ENCODE measurements at places on chromosomes 7 and 10. TPM values are rescaled to one million over a fixed set of nuclear protein-coding genes. Genes with fewer than 3 reads are reported as not detected.

- no peak for DNase-seq
Observed at GRCh38 chr10:117071286-117072050, 66.5 kb upstream of the SHTN1 start.

DNA sequence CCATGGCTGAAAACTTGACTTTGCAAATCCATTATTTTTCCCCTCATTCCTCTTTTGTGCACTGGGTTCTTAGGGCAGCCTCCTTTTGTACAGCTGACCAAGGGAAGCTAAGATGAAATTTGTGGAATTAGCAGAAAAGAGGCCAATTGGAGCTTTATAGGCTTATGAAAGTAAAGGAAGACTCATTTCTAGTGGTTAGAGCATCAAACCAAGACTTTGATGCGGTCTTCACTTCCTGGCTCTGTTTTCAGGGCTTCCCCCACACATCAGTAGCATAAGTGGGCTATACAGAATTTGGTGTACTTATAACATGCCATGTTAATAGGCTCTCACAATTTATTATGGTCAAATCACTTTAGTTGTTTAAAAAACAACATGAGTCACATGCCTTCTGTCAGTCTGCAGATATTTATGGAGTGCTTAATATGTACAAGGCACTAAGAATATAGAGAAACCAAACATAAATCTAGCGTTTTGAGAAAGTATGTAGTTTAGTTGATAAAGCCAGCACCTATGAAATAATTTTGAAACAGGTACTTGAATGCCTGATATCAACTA, 5.7 kb downstream of the AUTS2 start:
- no peak for DNase-seq

DNA sequence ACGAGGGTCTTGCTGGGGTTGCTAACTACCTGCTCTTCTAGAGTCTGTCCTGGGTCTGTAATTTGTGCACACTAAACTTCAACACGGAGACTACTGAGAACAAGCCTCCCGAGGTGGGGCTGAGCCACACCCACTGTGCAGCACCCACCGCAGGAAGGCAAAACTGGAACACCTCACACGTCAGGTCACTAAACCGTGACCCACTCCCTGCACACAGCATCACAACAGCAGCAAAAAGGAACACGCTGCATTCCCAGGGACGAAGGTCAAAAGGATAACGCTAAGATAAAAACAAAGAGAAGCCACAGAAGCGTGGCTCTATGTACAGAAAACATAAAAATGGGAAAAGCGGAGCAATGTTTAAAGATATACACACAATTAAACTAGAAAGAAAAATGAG, 170.1 kb downstream of the MAD1L1 start:
- DNase-seq: no peak

DNA sequence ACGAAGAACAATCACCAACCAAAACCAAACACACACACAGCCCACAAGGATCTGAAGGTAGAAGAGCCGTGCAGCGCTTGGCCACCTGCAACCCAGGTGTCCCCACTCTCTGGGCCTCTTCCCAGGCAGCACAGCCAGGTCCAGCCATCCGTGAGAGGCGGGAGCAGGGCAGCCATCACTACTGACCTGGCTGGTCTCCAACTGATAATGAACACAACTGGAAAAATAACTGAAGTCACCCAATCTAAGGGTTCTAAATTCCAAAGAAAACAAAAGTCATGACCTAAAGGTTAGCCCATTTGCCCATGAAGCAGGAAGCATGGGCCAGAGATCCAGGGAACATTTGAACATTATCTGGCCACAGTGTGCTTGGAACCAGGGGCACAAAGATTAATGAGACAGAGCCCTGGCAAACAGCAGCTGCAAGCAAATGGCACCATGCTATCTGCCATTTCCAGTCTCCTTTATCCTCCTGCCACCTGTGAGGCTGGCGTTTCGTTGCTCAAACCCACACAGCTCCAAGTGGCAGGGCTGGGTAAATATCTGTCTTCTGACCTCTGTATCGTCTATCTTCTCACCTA, 207.9 kb downstream of the TNS3 start:
- DNase-seq: peak; percentile 81

GRCh38 chr7:376306-377079, 86.5 kb downstream of the FOXL3 start:
- no peak for DNase-seq

DNA sequence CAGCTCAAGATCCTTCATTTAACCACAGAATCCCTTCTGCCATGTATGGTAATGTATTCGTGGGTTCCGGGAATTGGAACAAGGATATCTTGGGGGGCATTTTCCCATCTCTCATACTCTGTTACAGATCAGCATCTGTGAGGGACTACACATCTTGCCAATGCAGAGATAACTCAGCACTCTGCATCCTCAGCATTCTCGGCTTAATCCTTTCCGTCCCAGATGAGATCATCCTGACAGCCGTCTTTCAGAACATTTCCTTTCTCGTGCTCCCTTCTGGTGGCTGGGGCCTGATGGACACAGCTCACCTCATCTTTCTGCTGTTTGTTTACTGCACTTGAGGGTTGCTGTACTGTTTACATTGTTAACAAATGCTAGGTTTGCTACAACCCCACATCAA, 25.3 kb downstream of the FKBP6 start:
- DNase-seq: peak; percentile 84

- DNase-seq: no peak
Observed at GRCh38 chr7:108143658-108144420, 13.7 kb upstream of the LAMB4 start.

DNA sequence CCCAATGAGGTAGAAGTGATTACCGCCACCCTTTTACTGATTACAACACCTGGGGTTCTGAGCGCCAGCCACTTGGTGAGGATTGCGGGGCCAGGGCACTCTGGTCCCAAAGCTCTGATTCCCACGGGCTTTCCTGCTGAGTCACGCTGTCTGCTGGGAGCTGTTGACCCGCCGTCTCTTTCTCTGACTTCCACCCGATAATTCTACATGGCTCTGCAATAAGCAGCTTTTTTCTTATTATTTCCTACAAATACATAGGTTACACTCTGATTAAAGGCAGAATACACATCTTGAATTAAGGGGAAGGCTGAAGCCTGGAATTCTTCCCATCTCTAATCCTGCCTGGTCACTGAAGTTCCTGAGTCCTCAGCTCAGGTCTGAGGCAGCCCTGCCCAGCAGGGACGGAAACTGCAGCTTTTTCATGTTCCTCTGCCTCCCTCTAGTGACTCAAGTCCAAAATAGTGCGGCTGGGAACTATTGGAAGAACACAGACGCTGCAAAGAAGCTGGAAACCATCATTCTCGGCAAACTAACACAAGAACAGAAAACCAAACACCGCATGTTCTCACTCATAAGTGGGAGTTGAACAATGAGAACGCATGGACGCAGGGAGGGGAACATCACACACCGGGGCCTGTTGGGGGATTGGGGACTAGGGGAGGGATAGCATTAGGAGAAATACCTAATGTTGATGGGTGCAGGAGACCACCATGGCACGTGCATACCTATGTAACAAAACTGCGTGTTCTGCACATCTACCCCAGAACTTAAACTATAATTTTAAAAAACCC, 178.3 kb downstream of the PRKCQ start:
- peak; percentile 92 for DNase-seq

- no peak for DNase-seq
Observed at GRCh38 chr10:125543796-125544195, 139.2 kb downstream of the TEX36 start.

DNA sequence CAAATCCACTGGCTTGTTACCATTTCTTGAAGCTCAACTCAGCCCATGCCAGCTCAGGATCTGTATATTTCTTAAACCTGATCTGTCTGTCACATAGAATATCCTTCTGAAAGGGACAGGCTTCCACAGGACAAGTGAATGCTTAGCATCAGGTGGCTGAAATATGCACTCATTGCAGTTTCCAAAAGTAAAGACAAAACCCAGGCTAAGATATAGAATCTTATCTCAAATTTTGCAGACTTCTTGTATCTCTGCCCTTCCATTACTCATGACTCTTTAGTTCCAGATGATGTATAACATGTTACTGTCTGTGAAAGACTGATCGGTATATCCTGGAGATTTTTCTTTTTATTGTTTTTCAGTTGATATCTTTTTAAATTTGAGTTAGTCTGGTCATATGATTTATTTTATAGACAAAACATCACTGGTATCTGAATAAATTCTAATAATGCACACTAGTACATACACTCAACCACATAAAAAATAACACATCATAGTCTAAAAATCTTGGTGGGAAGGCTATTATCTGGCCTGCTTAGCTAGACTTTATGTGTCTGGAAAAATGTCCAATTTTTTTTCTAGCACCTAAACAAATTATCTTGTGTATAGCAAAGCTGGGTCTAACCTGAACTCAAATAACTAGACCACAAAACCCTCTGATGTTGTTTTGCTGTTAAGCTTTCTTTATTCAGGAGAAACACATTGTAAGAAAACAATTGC, 182.6 kb downstream of the ADAM12 start:
- no peak for DNase-seq

GRCh38 chr7:150941351-150942000, 36.6 kb downstream of the KCNH2 start:
- DNase-seq: no peak

- DNase-seq: no peak
Observed at GRCh38 chr10:59624951-59625350, 84.7 kb downstream of the SLC16A9 start.

DNA sequence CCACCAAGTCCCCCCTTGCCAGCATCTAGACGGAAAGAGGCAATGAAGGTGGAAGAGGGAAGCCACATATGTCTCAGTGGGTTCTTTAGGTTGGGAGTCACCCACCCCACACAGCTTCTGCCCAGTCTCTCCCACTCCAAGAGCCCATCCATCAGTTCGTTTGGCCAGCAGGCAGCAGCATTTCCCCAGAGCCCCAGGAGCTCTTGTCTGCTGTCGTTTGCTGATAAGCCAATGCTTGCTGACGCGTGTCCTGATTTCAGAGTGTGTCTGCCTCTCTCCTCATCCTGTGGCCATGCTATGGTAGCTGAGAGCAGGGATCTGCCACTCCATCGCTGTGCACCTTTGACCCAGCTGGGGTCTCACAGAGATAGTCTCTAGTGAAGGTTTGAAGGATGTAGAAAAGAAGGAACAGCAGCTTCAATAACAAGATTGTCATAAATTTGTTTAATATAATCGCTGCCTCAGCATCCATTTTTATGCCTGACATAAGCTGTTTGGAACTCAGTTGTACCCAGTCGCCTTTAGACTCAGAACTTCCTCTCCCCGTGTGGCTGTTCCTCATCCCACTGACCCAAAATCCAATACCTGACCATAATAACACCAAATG, 39.4 kb upstream of the GDF10 start:
- DNase-seq: no peak

- DNase-seq: no peak
Observed at GRCh38 chr10:29130190-29130673, 158.6 kb upstream of the LYZL1 start.

DNA sequence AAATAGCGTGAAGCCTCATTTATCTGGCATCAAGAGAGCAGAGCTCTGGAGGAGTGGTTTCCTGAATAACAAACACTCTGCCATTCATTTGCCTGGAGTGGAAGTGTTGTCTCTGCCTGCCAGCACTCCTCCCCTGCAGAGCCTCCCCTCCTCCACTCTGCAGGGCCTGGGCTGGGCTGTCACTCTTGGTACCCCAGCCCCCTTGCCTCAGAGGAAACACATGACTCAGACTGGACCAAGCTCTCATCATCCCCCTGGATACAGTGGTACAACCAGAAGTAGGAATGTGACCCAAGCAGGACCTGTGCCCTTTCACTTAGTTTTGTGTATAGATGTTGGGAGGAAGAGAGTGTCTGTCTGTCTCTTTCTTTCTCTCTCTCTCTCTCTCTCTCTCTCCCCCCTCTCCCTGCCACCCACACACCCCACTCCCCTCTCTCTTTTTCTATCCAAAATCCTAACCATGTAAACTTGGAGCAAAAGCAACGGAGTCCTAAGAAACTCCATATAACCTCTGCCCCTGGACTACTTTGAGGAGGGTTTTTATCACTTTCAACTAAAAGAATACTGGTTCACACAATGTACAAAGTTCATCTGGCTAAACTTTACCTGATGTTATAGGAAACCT, 43.9 kb downstream of the DOCK4 start:
- DNase-seq: peak; percentile 26

- DNase-seq: peak; percentile 51
Observed at GRCh38 chr10:31664803-31665202, 263.8 kb downstream of the ARHGAP12 start.

- DNase-seq: no peak
Observed at GRCh38 chr10:33600381-33600780, 265.9 kb upstream of the NRP1 start.

- no peak for DNase-seq
Observed at GRCh38 chr7:149664666-149665065, 108.7 kb downstream of the ZNF467 start.

- peak; percentile 22 for DNase-seq
Observed at GRCh38 chr7:156725936-156726335, 85.4 kb downstream of the RNF32 start.

- no peak for DNase-seq
Observed at GRCh38 chr10:99115703-99116102, 119.9 kb downstream of the HPSE2 start.

DNA sequence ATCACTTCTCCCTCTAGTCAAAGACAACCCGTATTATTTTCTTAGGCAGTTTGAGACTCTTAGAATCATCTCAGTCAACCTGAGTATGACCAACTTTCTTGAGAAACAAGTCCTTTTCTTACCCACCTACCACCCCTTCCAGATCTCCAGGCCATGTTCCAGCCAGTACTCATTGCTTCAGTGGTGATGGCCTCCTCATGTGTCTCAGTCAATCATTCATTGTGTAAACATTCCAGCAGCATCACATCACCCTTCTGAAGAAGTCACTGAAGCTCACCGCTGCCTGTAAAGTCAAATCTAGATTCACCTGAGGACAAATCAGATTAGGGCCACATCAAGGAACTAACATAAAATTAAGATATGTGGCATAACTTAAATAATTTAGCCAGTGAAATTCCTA, 467.2 kb upstream of the NRP1 start:
- peak; percentile 87 for DNase-seq

DNA sequence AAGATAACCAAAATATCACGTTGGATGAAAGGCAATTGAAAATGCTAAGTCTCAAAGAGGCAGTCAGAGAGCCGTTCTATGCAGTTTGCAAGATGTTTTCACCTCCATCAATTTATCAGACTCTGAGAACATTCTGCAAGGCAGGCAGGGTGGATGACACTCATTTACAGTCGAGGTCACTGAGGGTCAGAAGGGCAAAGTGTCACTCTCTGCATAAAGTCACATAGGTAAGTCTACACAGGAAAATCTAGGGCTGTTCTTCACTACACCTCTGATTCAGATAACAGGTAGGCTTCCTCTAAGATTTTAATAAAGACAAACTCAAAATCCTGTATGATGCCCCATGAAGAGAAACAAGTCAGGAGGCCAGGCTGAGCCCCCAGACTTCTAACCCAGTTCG, 1.4 kb upstream of the PLEKHA1 start:
- no peak for DNase-seq

- DNase-seq: no peak
Observed at GRCh38 chr10:9149134-9149533, 1094.6 kb downstream of the GATA3 start.

GRCh38 chr7:27895551-27895950, 155.6 kb downstream of the TAX1BP1 start:
- no peak for DNase-seq

- peak; percentile 55 for DNase-seq
Observed at GRCh38 chr10:7826971-7827370, 8.7 kb downstream of the TAF3 start.

Gene PCLO
- total RNA-seq: 1.4 TPM

Gene PNLIPRP1
- total RNA-seq: not detected

Gene PHKG1
- 57.5 TPM for total RNA-seq

Gene ELFN1
- not detected for total RNA-seq

Gene ANKRD30A
- total RNA-seq: not detected

Gene LOXL4
- total RNA-seq: 0.88 TPM

Gene SPRN
- 0.05 TPM for total RNA-seq

Gene CTTNBP2
- total RNA-seq: 3.1 TPM

Gene OR9A2
- total RNA-seq: not detected

Gene NRP1
- total RNA-seq: 37.3 TPM

Gene KIFBP
- total RNA-seq: 42.2 TPM

Gene OIT3
- total RNA-seq: 0.51 TPM
